ENCODE measurements at places on chromosomes 6 and 20. TPM values are rescaled to one million over a fixed set of nuclear protein-coding genes. Genes with fewer than 3 reads are reported as not detected.

TRDN gene
- 73.1 TPM for total RNA-seq

RRP36 gene
- 40.7 TPM for total RNA-seq

PTGIS gene
- total RNA-seq: 25.6 TPM

ZNF335 gene
- total RNA-seq: 6.3 TPM

SLC17A1 gene
- total RNA-seq: not detected

HLA-DRB1 gene
- 28.7 TPM for total RNA-seq

OPN5 gene
- not detected for total RNA-seq

FAM209B gene
- total RNA-seq: not detected

DEF6 gene
- 5.2 TPM for total RNA-seq

KCNQ5 gene
- total RNA-seq: 0.52 TPM

OPRL1 gene
- total RNA-seq: 0.52 TPM

C6orf118 gene
- not detected for total RNA-seq

DDO gene
- 4.7 TPM for total RNA-seq

FARS2 gene
- total RNA-seq: 27.7 TPM

SPACA1 gene
- total RNA-seq: not detected

SLC35D3 gene
- not detected for total RNA-seq

PLA2G7 gene
- total RNA-seq: 1.6 TPM

CTCFL gene
- not detected for total RNA-seq

WFDC2 gene
- total RNA-seq: not detected

FAM217B gene
- 7.3 TPM for total RNA-seq

EFCAB8 gene
- not detected for total RNA-seq

RHAG gene
- total RNA-seq: 1.6 TPM

HLA-G gene
- total RNA-seq: not detected

DEFB124 gene
- not detected for total RNA-seq

RNF182 gene
- total RNA-seq: under 0.01 TPM

ASIP gene
- total RNA-seq: 1.0 TPM

MYCT1 gene
- 12.0 TPM for total RNA-seq

EDN1 gene
- total RNA-seq: 6.8 TPM

GTF2H4 gene
- 7.3 TPM for total RNA-seq

SERINC1 gene
- 176 TPM for total RNA-seq

KCNK16 gene
- not detected for total RNA-seq

CST3 gene
- 50.1 TPM for total RNA-seq

CCM2L gene
- total RNA-seq: 4.7 TPM

HECA gene
- 17.7 TPM for total RNA-seq

RIMS1 gene
- 15.7 TPM for total RNA-seq

CDH26 gene
- total RNA-seq: 0.52 TPM

TLDC2 gene
- total RNA-seq: under 0.01 TPM

ISM1 gene
- 1.0 TPM for total RNA-seq
